ENCODE measurements at places on chromosomes 5 and 9.
A peak's percentile ranks its signal among the peaks of the same experiment; 100 is the strongest.

- no peak for DNase-seq
Measured at GRCh38 chr5:10556289-10556807, 7.5 kb upstream of the ANKRD33B start.

- DNase-seq: no peak
Measured at GRCh38 chr9:37405764-37406380, 16.6 kb upstream of the GRHPR start.

DNA sequence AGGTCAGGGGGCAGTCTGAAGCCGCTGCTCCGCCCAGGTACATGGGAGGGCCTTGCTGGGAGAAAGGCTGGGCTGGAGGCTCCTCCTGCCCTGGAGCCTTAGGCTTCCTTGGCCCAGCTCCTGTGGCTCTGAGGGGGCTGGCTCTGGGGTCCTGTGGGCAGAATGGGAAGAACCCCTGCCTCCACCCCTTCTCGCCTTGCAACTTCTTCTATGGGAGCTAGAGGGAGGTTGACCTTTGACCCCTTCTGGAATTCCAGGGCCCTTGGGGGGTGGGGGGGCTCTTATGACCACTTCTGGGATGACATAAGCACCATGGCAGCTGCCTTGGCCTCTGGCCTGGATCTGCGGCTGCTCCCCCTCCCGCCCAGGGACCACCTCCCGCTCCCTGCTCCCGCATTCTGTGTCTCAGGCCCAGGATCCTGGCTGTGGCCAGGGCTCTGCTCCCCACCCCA lies 32.2 kb downstream of the IER5L start:
- DNase-seq: no peak

DNA sequence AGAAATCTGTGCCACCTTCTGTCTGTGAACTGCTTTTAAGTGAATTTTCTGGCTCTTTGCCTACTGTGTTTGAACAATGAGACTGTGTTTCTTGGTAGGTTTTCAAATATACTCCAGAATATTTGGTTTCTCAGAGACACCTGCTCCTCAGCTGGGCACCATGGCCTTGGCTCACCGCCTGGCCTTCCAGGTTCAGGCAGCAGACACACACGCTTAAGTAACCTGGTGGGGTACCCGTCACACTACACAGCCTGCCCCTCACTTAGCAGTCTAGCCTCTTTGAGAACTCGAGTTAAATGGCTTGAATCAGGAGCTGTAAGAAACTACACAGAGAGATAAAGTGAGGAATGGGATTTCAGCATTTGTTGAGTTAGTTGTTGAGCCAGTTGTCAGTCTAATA lies 530.5 kb downstream of the MTRR start:
- DNase-seq: no peak

DNA sequence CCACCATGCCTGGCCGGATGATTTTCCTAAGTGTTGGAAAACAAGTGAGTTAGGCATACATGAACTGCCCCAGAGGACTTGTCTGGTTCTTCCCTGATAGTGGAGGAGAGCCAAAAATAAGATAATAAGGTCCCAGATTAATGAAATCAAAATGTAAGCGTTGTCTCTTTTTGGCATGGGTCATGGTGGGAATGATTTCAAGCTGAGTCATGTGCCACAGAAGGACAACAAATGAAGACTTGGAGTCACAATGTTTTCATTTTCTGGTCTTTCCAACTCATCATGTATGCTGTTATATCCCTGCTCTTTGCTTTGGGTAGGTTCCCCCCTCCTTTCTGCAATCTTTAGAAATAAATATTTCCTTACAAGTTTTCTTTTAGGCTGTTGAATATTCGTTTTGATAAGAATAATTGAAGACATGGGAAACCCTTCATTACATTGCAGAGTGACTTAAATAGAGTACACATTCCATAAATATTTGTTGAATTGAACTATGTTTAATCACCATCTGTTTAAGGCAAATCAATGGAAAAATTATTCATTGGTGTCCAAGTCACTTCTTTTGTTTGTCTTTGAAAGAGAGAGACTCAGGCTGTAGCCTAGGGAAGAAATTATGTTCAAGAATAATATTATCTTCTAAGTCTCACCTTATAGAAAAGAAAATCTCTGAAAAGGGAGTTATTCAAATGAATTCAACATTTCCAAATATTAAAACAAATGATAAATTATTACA lies 196.3 kb downstream of the CSNK1G3 start:
- DNase-seq: no peak

DNA sequence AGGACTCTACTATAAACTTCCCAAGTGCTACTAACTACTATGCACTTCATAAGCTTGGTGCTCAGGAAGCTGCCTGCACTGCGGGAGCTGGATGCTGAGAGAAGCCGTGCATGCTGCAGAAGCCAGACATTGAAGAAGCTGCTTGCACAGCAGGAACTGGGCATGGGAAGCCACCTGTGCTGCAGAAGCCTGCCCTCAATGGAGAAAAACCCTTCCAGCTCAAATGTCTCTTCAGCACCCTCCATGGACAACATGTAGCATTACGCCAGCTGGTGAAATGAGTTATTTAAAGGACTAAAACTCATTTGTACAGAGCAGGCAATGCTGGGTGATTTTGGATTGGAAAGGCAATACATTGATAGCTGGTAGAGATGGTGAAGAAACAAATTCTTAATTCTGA lies 247.2 kb downstream of the KIF4B start:
- DNase-seq: peak; percentile 18

DNA sequence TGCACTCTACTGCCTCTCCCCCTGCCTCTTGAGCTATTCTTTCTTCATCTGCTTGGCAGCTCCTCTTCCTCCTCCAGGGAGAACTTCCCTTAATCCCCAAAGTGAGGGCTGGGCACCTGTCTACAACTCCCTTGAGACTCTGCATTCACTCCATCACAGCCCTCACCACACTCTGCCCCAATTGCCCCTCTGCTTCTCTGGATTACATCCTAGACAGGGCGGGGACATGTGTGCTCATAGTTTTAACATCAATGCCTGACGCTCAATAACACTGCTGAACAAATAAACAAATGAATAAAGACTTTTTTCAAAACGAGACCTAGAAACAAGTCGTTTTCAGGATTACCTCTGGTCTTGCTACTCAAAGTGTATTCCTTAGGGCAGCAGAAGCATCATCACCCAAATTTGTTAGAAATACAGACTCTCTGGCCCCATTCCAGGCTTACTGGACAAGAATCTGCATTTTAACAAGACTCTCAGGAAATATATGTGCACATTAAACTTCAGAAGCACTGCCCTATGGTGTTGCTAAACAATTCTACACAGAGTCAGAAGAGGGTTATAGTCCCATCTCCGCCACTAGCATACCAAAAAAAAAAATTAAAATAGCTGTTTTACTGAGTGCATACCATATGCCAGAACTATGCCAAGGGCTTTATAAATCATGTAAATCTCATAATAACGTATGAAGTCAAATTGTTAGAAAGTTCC lies 115.6 kb downstream of the CDK5RAP2 start:
- no peak for DNase-seq

DNA sequence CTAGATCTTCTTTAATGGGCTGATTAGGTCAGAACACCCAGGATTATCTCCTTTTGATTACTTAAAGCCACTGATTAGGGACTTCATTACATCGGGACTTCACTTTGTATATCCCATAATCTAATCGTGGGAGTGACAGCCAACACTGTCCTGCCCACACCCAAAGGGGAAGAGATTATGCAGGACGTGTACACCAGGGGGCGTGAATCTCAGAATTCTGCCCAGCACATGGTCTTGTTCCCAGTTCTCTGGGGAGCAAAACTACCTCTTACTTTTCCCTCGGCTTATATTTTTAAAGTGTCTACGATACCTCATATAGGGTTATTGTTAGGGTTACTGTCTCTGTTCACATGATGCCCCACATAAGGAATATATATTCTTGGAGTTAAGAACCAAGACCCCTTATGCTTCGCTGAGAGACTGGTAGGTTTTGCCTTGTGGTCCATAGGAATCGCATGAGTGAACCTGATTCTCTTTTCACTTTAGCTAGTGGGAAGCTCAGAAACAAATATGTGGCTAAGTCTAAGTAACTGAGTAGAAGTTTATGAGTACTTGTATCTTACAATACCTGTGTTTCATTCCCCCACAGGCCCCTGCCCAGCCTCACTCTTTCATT lies 192.7 kb downstream of the GNA14 start:
- peak; percentile 78 for DNase-seq

DNA sequence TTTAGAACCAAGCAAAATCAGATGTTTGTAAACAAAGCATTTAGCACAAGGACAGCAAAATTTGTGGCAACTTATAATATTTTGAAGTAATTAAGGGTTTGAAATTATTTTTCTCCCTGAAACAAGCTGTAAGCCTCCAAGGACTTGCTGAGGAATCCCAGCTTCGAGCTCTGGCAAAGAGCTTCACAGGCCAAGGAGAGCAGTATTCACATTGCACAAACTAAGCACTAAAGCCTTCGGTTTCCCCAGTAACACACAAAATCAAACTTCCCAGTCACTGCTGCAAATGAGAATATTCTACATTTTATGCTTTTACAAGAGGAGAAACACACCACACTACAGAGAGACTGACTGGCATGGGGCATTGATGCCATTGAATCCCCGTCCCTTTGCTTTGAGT lies 101.9 kb downstream of the WDR41 start:
- no peak for DNase-seq

GRCh38 chr9:131236761-131237160 lies 39.5 kb downstream of the FAM78A start:
- DNase-seq: no peak

- no peak for DNase-seq
Measured at GRCh38 chr9:90368241-90368640, 274.4 kb downstream of the DIRAS2 start.

DNA sequence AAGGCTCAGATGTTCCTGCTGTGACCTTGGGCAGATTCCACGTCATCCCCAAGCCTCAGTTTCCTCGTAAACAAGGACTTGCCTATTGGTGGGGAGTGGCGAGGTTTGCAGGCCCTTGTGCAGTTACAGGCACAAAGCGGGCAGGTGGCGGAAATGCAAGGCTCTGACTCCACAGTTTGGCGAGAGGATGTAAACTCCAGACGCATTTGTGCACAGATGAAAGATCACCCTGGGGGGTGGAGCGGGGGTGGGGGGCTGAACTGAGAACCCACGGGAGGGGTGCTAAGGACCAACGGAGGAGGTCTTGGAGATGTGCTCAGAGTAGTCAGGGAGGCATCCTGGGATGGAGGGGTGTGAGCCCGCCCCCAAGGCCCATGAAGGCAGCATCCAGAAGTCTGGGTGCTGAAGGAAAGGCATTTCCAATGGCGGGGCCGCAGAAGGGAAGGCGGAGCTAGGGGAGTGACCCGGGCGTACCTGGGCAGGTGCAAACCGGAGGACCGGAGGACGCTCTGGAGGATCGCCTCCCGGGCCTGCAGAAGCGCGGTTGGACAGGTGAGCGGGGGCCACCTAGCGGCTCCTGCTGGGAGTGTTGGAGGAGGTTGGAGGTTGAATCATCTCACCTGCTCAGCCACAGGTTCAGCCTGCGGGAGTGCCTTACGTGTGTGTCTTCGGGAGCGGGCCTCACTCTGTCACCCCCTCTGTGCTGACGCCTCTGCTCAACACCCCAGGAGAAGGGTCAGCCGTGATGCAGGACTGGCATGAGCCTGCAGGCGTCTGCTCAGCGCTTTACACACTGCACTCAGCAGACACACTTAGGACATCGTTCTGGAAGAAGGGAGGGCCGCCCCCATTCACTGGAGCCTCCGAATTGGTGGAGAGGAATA lies 1.9 kb upstream of the FIBCD1 start:
- DNase-seq: peak; percentile 54

Measured in KBM-7 (cell line).